ENCODE measurements at places on chromosomes 12 and 14.
A peak's percentile ranks its signal among the peaks of the same experiment; 100 is the strongest.

DNA sequence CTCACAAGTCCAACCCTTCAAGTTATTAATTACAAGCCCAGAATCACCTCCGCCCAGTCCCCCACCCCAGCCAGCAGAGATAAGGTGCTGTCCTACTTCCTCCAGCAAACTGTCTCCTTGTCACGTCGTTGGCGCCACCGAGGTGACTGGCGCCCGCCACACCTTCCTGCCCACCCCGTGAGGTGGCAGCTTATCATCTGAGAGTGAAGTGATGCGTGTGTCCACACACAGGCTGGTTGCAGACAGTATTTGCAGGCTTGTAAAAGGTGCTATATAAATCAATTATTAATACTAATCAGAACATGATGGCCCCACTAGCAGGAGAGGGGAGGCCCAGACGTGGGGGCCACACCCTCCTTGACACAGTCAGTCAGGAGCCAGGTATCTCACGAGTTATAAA lies 786.6 kb upstream of the TBX3 start:
- DNase-seq = no peak

- DNase-seq = no peak
Measured at GRCh38 chr14:92601131-92601710, 87.6 kb downstream of the RIN3 start.

DNA sequence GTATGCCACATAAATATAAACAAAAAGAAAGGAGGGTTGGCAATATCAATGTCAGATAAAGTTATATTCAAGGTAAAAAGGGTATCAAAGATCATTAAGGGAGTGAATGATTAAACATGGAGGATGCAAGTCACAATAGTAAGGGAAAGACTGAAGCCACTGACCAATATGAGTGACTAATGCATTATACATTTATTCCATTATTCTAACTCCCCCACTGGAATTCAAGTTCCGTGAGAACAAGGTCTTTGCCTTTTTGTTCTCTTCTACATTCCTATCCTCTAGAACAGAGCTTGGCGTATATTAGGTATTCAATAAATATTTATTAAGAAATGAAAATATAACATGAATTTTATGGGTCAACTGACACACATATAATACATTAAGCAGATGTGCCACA lies 30.7 kb downstream of the MAP4K5 start:
- DNase-seq = no peak

DNA sequence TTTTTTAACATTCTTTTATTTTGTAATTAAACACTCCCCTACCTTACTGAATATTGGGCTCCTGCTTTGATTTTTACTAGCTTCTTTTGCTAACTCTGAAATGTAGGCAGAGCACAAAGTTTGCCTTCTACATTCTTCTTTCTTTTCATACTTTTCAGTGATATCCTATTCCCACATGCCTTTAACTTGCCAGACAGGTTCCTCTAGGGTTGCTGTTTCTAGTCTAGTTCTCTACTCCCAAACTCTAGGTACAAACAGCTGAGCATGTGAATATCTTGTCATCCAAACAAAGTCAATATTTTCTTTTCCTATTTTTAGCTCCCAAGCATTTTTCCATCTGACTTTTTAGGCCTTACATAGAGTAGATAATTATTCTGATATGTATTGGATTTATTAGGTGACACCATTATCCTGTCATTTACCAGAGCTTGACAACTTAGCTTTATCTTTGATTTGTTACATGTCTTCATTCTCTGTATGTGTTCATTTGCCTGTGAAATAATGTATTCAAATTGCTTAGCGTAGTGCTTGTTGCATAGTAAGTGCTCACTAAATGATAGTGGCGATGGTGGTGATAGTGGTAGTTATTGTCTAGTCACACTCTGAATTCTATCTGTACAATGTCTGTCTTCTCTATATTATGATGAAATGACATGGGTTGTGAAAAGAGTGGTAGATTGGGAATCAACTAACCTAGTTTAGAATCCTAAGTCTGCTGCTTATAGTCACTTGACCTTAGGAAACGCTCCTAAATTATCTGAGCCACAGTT lies 73.6 kb upstream of the DNM1L start:
- DNase-seq = no peak

- DNase-seq = no peak
Measured at GRCh38 chr14:88786715-88787114, 6.0 kb downstream of the EML5 start.

DNA sequence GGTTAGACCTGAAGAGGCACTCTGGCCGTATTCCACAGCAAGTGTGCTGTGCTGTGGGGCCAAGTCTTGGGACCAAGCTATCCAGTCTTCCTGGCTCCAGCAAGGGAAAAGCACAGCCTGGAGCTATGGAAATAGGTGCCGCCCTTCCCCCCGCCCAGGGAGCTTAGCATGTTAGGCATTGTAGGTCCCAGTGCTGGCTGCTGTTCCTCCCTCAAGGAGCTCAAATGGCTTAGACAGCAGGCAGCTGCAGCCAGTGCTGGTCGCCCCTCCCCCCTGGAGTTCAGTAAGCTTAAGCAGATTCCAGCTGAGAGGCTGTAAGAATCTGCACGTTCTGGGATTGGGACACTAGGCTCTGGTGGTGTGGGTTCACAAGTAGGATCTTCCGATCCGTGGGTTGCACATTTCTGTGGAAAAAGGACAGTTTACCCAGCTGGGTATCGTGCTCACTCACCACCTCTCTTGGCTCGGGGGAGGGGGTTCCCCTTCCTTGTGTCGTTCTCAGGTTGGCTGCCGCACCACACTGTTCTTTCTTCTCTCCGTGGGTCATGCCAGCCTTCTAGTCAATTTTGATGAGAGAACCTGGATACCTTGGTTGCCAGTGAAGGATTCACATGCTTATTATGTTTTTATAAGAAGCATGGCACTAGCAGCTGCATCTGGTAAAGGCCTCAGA lies 127.3 kb downstream of the CNTN1 start:
- peak; percentile 97 for DNase-seq

DNA sequence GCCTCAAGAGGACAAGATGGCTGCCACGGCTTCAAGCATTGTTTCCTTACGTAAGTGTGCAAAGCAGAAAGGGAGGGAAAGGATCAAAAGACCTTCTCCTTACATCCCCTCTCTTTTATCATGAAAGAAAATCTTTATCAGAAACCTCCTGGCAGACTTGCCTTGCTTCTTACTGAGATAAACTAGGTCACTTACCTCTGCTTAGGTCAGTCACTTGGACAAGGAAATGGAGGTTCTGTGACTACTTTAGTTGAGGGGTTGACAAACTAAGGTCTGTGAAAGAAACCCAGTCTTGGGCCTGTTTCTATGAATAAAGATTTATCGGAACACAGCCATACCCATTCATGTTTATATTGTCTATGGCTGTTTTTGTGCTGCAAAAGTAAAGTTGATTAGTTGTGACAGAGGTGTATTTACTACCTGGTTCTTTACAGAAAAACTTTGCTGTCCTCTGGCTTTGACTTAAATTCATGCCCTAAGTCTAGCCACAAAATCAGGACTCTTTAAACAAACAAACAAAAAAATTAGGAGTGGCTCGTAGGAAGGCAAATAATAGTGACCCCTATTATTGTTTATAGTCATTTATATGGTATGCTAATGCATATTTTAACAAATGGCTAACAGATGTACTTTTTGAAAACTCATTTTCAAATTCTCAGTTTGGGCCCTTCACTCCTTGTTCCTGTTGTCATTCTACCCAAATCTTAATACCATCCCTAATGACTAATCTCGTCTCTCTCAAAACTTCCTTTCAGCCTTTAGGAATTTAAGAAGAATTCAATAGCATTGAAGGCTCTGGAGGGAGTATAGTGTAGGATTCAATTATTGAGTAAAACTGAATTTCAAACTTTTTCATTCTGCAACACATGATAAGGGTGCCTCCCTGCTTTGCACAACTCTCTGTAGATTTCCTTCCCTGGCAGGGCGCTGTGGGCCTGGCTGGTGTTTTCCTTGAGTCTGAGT lies 42.0 kb upstream of the ATP2B1 start:
- DNase-seq = no peak

- no peak for DNase-seq
Measured at GRCh38 chr14:90554341-90554740, 157.5 kb downstream of the CALM1 start.

DNA sequence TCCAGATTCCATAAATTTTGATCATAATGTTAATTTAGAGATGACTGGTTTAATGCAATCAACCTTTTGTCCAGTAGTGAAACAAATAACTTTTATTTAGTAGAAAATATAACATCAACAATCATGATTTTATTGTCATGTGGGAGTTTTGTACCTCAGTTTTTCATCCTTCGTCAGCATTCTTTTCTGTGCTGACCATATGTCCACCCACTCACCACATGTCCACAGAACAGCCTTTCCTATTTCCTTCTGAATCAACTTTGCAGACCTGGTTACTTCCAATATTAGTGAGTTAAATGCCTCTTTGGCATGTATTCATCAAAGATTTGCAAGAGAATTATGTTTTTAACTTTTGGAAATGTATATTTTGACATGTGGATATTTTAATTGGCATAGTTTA lies 36.8 kb upstream of the CNTN1 start:
- no peak for DNase-seq

DNA sequence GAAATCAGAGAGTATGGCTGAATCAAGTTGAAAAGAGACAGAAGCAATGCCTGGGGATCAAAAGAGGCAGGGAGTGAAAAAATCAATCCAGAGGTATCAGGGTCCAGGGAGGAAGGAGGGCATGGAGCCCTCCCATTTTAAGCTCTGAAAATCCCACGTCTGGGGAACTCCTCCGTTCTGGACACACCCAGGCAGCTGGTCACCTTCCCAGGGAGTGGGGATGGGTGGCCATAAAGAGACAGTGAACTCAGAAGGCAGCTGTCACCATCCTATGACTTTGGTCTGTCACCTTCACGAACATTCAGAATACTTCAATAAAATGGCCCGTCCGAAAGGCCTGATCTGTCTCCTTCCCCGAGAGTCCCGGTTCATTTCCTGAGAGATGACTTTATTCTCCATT lies 71.6 kb downstream of the MAP1LC3B2 start:
- DNase-seq = no peak

GRCh38 chr14:63478437-63478852 lies 64.7 kb downstream of the PPP2R5E start:
- DNase-seq = no peak

- DNase-seq = no peak
Measured at GRCh38 chr14:88775532-88775931, 17.2 kb downstream of the EML5 start.

DNA sequence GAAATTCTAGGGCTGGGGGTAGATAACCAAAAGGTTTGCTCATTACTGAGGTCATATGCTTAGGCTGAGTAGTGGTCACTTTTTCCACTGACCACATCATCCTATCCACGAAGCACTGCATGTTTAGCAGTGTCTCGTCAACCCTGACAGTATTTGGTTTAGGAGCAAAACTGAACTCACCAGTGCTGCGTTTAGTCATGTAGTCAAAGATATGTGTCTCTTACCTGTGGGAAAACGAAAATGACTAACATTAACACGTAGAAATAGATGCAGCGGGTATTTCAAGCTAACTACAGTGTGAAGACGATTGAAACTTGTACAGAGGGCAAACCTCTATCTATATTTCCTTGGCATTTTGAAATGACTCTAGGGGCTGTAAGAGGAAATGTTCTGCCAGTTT lies 34.6 kb downstream of the MTHFD1 start:
- no peak for DNase-seq

GRCh38 chr12:89163918-89164317 lies 188.4 kb downstream of the DUSP6 start:
- peak; percentile 4 for DNase-seq

- DNase-seq = no peak
Measured at GRCh38 chr12:65184176-65184857, 14.9 kb downstream of the LEMD3 start.

- DNase-seq = peak; percentile 46
Measured at GRCh38 chr12:119423285-119423684, 88.8 kb downstream of the CCDC60 start.

GRCh38 chr14:102096569-102097188 lies 9.8 kb upstream of the HSP90AA1 start:
- DNase-seq = peak; percentile 84

DNA sequence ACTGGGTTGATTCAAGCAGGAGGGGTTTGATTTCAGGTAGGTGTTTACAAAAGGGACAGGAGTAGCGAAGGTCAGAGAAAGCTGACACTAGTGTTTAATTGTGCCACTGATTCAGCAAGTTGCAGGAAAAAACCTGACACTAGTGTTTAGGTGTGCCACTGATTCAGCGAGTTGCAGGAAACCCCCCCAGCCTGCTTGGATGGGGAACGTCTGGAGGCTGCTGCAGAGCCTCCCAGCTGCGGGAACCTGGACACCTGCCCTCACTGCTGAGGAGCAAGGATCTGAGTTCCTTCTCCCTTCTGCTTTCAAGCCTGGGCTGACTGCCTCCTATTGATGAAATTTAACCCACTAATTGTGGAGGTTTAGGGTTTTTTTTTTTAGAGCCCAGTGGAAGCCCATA lies 84.2 kb downstream of the AVPR1A start:
- DNase-seq = peak; percentile 24

DNA sequence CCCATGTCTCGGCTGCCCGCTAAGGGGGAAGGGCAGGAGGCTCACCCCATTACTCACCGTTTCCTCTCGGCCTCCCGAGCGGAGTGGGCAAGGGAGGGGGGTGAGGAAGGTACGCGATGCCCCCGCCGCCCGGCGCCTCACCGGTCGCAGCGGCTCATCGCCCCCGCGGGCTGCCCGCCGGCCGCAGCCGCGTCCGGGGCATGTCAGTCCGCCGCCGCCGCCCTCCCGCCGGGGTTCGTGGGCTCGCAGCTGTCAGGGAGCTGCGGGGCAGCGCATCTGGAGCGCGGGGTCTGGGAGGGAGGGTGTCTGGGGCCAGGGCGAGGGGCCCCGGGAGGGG lies 461 bp downstream of the SLC8A3 start:
- no peak for DNase-seq

- DNase-seq = no peak
Measured at GRCh38 chr12:46165191-46165590, 103.7 kb downstream of the SLC38A1 start.

GRCh38 chr12:107029081-107029480 lies 42.1 kb upstream of the MTERF2 start:
- DNase-seq = no peak

GRCh38 chr12:125999628-126000027 lies 934.4 kb downstream of the AACS start:
- no peak for DNase-seq

DNA sequence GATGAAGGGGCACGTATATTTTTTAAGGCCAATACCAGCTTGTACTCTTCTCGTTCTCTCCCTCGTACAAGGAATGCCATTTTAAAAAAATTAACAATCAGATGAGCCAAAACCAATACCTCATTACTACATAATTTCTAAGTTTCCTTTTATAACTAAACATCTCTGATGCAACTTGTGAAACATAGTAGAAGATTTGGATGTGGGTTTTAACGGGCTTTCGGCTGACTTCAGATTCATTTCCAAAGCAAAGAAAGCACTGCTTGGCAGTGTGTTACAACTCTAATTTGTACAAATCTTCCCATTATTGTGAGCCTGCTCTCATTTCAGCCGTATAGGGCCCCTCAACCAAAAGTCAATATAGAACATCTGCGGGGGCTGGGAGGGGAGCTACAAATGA lies 99.1 kb upstream of the TMCC3 start:
- DNase-seq = no peak

DNA sequence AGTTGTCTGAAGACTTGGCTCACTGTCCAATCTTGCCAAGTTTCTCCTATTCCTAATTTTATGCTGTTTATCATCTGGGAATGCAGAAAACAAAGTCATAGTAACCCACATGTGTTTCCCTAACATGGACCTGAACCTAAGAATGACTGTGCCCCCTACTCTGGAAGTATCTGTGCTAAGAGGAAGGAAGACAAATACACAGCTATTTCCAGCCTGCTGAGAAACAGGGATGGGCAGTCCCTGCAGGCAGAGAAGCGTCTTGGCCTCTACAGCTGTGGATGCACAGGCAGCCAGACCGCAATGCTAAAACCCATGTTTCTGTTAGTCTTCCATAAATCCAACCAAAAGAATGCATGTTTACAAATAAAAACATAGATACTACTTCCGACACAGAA lies 56.2 kb downstream of the DUSP16 start:
- peak; percentile 19 for DNase-seq

Data from ELF-1 (cell line).